Cardiac fibroblast (primary cell): ENCODE measurements at places on chromosomes 16 and 17.

DNA sequence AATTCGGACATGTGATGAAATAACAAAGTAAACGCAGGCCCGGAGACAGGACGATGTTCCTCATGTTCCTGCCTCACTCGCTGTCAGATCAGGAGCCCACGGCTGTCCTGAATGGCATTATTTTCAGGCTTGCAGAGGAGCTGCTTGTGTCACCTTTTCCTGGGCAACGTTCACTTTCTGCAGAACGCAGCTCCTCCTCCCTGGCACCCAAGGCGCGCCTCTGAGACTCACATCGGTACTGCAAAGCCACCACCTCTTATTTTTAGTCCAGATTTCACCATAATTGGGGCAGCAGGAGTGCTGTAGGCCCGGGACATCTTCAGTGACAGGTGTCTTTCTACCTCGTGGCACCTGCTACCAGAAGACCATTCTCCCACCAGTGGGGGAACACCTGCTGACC, 8.0 kb upstream of the C16orf96 start:
- DNase-seq, result no peak

DNA sequence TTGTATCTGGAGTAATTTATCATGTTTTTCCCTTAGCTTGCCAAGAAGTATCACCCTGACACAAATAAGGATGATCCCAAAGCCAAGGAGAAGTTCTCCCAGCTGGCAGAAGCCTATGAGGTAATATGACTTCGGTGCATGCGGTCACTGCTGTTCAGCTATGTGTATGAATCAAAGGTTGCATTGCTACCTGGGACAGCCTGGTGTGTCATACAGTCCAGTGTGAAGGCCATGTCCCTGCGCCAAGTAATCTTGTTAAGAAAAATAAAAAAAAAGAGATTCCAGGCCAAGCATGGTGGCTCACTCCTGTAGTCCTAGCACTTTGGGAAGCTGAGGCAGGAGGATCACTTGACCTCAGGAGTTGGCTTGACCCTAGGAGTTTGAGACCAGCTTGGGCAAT, 11.7 kb downstream of the DNAJA3 start:
- no peak for DNase-seq

DNA sequence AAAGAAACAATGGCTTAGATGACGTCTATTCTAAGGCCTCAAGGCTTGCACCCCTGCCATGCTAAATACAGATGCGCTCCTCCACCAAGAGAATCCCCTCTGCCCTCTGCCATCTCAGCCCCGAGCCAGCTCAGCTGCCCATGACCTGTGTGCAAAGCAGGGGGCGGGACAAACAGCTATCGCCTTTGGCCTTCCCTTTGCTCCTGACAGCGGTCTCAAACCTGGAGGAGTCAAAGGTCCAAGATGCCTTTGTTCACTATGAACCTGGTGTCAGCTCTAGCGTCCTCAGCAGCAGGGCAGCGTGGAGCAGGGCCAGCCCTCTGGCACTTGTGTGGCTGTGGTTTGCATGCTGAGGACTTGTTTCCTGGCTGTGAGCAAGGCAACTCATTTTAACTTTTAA, 12.3 kb downstream of the SLX4 start:
- DNase-seq, result no peak

- DNase-seq, result no peak
These were observed 15.3 kb downstream of the CD300LB start for GRCh38 chr17:74515941-74516340.
